ENCODE measurements at places on chromosomes 7 and 10. TPM values are rescaled to one million over a fixed set of nuclear protein-coding genes. Genes with fewer than 3 reads are reported as not detected.

- DNase-seq: no peak
Measured at GRCh38 chr10:130744631-130745030, 566.9 kb downstream of the TCERG1L start.

The TMEM184A gene
- total RNA-seq: 0.06 TPM

- no peak for DNase-seq
Measured at GRCh38 chr7:131861620-131862346, 305.4 kb upstream of the PODXL start.

- DNase-seq: peak; percentile 53
Measured at GRCh38 chr10:93813507-93814465, 56.0 kb downstream of the LGI1 start.

DNA sequence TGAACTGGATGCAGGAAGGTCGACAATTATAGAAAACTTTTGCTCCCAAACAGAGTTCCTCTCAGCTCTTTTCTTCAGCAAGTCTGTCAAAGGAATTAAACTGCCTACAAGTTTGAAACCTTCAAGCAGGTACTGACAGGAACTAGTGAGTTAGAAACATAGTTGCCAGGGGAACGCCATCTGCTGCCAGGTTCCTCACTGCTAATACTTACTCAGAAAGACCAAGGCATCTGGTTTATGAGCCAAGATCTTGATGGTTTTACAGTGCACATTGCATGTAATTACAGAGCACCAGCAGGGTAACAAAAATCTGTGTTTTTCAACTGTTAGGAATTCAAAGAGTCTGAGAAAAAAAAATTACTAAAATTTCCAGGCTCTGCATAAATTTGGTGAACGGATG is 300.0 kb upstream of the NRG3 start:
- DNase-seq: no peak

DNA sequence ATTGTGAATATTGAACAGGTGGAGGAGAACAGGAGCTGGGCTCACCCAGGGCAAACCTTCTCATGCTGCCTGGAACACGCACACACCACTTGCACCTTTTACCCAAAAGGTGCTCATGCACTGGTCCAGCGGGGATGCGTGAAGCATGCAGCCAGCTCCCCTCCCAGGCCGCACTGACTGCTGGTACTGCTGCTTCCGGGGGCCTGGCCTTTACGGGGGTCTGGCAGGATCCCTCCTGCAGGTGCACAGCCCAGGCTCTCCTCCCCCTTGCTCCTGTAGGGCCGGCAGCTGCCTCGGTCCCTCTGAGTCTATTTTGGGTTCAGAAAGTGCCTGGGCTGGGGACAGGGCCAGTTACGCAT is 221.7 kb downstream of the DNAJB6 start:
- no peak for DNase-seq

The NODAL gene
- not detected for total RNA-seq

- no peak for DNase-seq
Measured at GRCh38 chr10:35711615-35712411, 69.7 kb upstream of the FZD8 start.

DNA sequence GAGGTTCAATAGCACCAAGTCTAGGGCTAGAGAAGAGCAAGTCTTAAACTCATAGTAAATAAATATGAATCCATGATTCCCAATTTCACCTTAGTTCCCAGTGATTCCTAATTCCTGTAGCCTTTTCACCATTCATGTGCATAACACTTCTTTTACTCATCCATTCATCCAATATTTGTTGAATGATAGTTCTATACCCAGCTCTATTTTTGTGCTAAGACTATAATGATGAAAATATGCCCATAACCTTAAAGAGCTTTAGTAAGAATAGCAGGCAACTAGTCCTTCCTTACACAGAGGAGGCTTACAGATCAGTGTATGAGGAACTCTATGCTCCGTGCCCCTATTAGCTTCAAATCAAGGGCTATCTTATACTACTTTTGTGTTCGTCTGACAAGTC is 280.2 kb upstream of the CHRM2 start:
- peak; percentile 14 for DNase-seq

The WDFY4 gene
- not detected for total RNA-seq

DNA sequence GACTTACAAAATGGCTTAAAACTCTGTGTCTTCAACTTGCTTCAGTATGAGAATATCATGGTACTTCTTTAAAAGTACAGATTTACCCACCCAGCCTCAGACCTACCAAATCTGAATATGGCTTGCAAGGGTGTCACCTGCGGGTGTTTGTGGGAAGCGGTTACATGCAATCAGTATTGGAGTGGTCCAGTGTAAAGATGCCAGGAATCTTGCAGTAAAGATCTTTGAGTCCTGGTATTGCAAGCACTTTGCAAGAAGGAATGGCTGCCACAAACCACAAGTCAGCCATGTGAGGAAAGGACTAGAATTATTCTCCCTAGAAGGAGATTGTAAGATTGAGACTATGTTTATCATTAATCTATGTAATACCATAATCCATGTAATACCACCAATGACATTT is 115.1 kb downstream of the PON1 start:
- DNase-seq: peak; percentile 14

Measured in LHCN-M2 (cell line).